Kidney capillary endothelial cell (primary cell): ENCODE measurements at places on chromosomes 3 and 15.
A peak's percentile ranks its signal among the peaks of the same experiment; 100 is the strongest.

GRCh38 chr15:71660501-71660900 is 149.9 kb upstream of the NR2E3 start:
- no peak for DNase-seq

- DNase-seq: peak; percentile 86
Observed at GRCh38 chr15:31342781-31343626, 16.4 kb downstream of the KLF13 start.

GRCh38 chr3:196016485-196016884 is 65.4 kb downstream of the TFRC start:
- no peak for DNase-seq

DNA sequence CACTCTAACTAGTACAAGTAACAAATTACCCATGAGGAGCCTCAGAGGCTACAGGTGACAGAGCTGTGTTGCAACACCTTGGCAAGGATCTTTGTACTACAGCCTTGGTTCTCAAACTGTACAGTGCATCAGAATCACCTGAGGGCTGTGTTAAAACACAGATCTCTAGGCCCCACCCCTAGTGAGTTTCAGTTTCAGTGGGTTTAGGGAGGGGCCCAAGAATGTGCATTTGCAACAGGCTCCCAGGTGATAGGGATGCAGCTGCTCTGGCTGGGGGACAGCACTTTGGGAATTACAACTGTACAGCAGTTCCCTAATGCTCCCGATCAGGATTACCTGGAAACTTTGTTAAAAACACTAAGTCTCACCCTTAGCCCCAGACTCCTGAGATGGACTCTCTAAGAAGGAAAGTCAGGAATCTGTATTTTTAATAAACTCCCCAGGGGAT is 66.1 kb upstream of the NR2F2 start:
- DNase-seq: no peak

GRCh38 chr15:25714538-25714840 is 148.6 kb downstream of the ATP10A start:
- no peak for DNase-seq
